Activated B cell treated with CpG ODN at 0.5 μM for 24 hours (primary cell): ENCODE measurements at places on chromosomes 7 and 10. TPM values are rescaled to one million over a fixed set of nuclear protein-coding genes. Genes with fewer than 3 reads are reported as not detected.

DNA sequence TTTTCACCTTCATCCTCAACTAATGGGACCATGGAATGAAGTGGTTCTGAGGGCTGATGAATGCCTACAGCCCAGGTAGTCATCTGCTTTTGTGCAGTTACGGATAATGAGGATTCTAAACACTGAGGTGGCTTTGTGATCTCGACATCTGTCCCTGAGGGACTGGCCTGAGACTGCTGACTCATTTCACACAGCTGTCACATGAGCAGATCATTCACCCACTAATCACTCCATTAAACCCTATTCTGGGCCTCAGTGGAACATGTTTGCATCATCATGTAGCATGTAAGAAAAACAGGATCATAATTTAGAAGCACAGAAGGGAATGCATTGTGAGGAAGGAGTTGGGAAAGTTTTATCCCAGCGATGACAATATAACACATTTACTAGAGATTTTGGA is 79.4 kb upstream of the FEZF1 start:
- no peak for DNase-seq
- no peaks in the 10 kb centered on the region for H3K36me3 ChIP-seq
- no peaks in the 10 kb centered on the region for H3K27me3 ChIP-seq
- no peak overlapping the region for H3K27ac ChIP-seq

GRCh38 chr7:16963044-16963443 is 81.3 kb upstream of the AGR3 start:
- H3K27ac ChIP-seq: no peak overlapping the region
- H3K4me3 ChIP-seq: no peak overlapping the region
- H3K27me3 ChIP-seq: no peaks in the 10 kb centered on the region
- H3K4me1 ChIP-seq: no peaks in the 10 kb centered on the region
- DNase-seq: no peak
- no peaks in the 10 kb centered on the region for H3K36me3 ChIP-seq

GRCh38 chr7:24652251-24652939 is 79.1 kb downstream of the PALS2 start:
- no peak overlapping the region for H3K27ac ChIP-seq
- DNase-seq: no peak
- H3K36me3 ChIP-seq: peaks cover 23% of the 10 kb centered on the region
- no peaks in the 10 kb centered on the region for H3K27me3 ChIP-seq
- H3K4me1 ChIP-seq: peaks cover 12% of the 10 kb centered on the region

DNA sequence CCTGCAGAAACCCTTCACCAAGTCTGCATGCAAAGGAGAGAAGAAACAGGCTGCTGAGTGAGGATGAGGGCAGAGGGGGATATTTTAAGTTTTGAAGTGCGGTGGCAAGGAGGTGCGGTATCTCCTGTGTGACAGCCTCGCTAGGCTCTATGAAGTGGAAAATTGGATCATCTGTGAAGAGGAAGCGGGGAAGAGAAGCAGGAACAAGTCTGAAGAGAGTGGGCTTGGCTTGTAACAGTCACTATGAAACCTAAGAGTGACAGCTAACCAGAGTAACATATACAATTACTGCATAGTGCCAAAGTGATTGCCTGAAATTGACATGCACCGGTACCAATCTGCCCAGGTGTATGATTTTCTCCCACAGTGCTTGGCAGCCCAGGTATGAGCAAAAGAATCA is 287.5 kb upstream of the KLF14 start:
- no peaks in the 10 kb centered on the region for H3K27me3 ChIP-seq
- H3K27ac ChIP-seq: peak overlapping the region; percentile 83
- DNase-seq: no peak

- H3K4me1 ChIP-seq: peaks cover 63% of the 10 kb centered on the region
- DNase-seq: peak; percentile 67
- H3K36me3 ChIP-seq: peaks cover 10% of the 10 kb centered on the region
- peak overlapping the region; percentile 95 for H3K4me3 ChIP-seq
These were observed 122.4 kb upstream of the AFAP1L2 start for GRCh38 chr10:114526504-114527238.

The PNLIP gene
- not detected in 2 replicates for total RNA-seq

DNA sequence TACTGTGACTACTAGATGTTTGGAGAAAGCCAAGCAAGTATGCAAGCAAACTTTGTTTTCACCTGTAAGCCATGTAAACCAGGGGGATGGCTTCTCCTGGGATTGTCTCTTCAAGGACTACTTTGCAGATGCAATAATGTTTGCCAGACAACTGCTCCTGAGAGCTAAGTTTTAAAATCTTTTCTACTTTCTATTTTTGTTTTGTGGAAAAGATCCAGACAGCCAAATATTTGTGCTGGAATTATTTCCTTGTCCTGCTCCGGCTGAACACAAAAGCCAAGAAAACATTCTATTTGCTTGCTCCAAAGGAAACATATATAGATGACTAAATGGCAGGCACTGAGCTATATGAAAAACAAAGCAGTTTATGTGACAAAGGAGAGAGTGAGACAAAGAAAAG is 51.6 kb downstream of the TFPI2 start:
- peaks cover 7% of the 10 kb centered on the region for H3K4me1 ChIP-seq
- H3K36me3 ChIP-seq: no peaks in the 10 kb centered on the region
- no peaks in the 10 kb centered on the region for H3K27me3 ChIP-seq
- DNase-seq: no peak
- no peak overlapping the region for H3K4me3 ChIP-seq

The C7orf33 gene
- not detected in 2 replicates for total RNA-seq

GRCh38 chr10:8424555-8425211 is 370.2 kb downstream of the GATA3 start:
- no peak for DNase-seq
- H3K36me3 ChIP-seq: no peaks in the 10 kb centered on the region
- H3K4me1 ChIP-seq: no peaks in the 10 kb centered on the region
- H3K4me3 ChIP-seq: no peak overlapping the region
- H3K27me3 ChIP-seq: no peaks in the 10 kb centered on the region

DNA sequence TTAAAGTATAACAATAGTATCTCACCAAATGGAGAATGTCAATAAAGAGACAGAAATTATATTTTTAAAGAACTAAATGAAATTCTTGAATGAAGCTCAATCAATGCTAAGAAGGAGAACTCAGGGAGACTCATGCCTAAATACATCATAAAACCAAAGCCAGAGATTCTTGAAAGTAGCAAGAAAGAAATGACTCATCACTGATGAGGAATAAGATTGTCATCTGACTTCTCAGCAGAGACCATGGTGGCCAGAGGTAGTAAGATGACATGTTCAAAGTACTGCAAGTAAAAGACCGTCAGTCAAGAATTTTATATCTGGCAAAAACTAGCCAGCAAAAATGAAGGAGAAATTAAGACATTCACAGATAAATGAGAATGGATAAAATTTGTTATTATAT is 399.0 kb downstream of the GRID1 start:
- peaks cover 20% of the 10 kb centered on the region for H3K27me3 ChIP-seq
- no peak for DNase-seq
- H3K4me1 ChIP-seq: no peaks in the 10 kb centered on the region
- no peaks in the 10 kb centered on the region for H3K36me3 ChIP-seq
- H3K27ac ChIP-seq: no peak overlapping the region

DNA sequence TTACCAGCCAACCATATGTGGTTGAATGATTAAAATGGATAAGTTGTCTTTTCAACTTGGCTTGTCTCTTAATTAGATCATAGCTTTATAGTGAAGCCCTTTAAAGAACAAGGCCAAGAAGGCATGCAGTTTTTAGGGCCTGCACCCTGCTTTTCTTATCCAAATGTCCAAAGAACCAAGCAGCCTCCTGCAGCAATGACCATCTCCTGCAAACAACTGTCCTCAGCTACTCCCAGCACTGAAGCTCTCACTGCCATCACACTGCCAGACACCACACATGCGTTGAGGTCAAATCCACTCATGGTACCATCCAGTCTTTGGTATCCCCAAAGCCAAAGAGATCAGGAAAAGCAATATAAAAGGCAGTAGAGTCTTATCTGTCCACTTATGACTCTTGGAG is 210.3 kb downstream of the ACTR3B start:
- no peaks in the 10 kb centered on the region for H3K4me1 ChIP-seq
- no peak overlapping the region for H3K27ac ChIP-seq
- H3K36me3 ChIP-seq: no peaks in the 10 kb centered on the region
- no peak for DNase-seq

DNA sequence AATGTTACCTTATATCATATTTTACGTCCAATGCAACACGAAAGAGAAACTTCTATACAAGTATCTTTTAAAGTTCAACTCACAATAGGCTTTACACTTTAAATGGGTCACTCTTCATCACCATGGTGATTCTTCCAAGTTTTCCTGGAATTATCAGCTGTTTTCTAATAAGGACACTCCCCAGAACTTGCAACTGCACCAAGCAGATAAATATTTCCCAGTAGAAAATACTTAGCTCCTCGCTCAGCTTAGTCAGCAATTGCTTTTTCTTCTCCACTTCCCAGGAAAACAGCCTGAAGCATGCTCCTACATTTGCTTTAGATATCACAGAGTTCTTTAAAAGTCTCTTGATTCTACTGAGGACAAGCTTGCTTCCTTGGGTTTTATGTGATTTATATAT is 25.7 kb upstream of the ADD3 start:
- H3K27me3 ChIP-seq: no peaks in the 10 kb centered on the region
- H3K27ac ChIP-seq: no peak overlapping the region
- H3K36me3 ChIP-seq: peaks cover 2% of the 10 kb centered on the region
- no peak overlapping the region for H3K4me3 ChIP-seq

- no peak overlapping the region for H3K4me3 ChIP-seq
- no peaks in the 10 kb centered on the region for H3K27me3 ChIP-seq
- DNase-seq: no peak
- H3K27ac ChIP-seq: no peak overlapping the region
- H3K36me3 ChIP-seq: no peaks in the 10 kb centered on the region
These were observed 29.8 kb upstream of the MSMB start for GRCh38 chr10:46075869-46076268.
